Epithelial cell of prostate (primary cell): ENCODE measurements at places on chromosomes 7 and 10.

DNA sequence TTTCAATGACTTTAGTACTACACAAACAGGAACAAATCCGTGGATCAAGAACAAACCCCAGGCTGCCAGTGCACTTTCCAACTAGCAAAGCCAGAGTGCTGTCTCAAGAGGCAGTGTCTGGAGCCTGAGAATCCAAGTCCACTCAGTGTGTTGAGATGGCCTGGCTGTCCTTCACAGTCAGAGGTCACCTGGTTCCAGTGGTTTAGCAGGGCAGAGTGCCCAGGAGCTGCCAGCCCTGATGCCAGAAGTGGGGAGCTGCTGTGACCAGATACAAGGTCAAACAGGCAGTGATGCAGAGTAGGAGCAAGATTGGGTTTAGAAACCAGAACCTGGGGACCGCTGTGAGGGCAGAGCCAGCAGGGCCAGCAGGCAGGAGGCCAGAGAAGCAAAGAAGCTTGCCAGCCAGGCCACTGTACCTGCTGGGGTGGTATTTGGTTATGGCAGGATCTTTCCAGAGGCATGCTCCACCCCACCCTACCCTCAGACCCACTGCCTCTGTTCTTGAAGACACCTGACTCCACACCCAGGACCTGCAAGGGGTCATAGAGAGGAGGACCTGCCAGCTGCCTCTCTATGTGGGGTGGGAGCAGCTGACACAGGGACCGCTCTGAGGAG, 35.6 kb upstream of the C10orf90 start:
- no peak for DNase-seq

GRCh38 chr10:132765435-132765834, 20.5 kb downstream of the NKX6-2 start:
- no peak for DNase-seq

DNA sequence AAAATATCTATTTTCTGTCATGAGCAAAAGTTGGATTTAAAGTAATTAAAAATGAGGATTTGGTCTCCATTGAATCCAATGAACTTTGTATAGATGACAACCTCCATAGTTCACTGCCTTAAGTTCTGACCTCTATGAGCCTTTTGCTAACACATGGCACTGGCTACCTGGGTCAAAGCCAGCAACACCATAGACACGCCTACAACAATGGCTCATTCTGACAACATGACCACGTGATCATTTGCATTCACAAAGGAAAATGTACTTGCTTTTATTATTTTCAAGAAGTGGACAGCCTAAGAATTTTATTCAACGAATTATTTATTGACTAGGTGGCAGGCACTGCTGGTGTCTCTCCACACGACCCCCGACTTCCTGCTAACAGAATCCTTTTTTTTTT, 90.6 kb downstream of the CARD11 start:
- no peak for DNase-seq

DNA sequence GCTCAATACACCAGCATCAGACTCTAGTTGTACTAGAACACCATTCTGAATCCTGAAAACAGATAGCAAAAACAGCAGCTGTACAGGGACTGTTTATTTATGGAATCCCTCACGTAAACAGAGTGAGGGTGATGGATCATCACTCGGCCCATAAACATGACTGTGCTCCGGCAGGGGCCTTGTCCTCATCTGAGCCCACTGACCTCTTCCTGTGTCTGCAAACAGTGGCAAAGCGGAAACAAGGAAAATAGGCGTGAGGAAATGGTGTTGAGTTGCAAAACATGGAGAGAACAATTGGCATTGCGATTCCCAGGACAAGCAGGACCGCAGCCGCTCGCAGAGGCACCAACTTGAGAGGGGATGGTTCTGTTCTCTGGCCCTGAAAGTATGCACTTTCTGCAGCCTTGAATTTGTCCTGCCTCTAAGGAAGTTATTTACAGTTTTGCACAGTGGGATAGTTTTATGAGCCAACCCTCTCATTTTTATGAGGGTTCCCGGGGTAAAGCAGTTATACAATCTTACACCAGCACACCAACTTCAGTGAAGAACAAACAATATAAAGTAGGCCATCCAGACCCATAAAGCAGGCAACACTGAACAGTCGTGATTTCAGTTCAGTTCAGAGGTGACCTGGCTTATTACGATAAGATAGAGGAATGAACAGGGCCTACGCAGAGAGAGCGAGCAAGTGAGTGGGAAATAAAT, 248.0 kb upstream of the FZD8 start:
- DNase-seq = no peak

GRCh38 chr10:15339892-15340291, 31.2 kb downstream of the FAM171A1 start:
- no peak for DNase-seq

DNA sequence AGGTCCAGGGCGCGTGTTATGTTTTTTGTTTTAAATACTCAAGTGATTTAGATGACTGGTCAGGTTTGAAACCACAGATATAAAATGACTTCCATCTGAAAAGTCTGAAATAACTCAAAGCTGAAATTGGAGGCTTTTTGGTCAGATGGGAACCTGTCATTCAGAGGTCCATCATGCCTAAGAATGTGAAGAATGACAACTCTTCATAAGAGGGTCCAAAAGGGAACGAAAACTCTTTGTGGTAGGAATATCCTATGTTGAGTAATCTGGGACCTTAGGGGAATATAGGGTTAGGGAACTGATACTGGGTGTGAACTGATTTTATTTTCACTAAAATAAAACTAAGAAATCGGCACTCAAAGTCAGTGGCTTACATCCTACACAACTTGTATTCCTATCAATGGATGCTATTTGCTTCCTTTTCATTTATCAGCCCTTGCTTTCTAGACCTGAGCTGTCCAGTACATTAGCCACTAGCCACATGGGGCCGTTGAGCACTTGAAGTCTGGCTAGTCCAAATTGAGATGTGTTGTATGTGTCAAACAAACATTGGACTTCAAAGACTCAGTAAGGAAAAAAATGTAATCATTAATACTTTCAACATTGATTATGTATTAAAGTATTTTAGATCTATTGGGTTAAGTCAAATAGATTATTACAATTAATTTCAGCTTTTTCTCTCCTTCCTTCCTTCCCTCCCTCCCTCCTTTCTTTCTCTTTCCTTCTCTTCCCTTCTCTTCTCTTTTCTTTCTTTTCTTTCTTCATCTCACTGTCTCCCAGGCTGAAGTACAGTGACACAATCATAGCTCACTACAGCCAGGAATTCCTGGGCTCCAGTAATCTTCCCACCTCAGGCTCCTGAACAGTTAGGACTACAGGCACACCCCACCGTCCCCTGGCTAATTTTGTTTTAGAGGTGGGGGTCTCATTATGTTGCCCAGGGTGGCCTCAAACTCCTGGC, 56.5 kb upstream of the KDM7A start:
- no peak for DNase-seq

DNA sequence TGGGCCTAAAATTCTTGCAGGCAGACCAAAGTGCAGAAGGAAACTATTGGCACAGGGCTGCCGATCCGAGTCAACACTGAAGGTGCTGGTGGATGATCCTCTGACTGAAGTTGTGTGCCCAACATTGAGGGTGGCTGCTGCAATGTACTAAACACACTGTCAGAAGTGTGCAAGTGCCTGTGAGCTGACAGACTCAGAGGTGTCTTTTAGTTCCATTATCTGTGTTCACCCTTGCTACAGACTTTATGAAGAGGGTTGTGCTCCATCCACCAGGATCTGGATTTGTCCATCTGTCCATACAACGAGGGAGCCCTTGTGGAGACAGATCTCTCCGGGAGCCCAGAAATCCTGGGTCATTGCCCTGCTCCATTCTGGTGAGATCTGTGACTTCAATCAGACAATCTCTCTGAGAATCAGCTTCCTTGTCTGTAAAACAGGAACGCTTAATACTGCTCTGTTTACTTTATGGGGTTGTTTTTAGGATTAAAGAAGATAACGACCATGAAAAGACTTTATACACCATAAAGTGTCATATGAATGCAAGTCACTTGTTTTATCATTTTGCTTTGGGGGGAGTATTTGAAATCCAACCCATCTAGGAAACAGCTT, 9.5 kb upstream of the TRPV6 start:
- no peak for DNase-seq
